Activated CD4-positive, CD25-positive, alpha-beta regulatory T cell treated with anti-CD3 and anti-CD28 coated beads, Interleukin-2, amount 50 U/mL, for 16 hours (primary cell): ENCODE measurements at places on chromosomes 3 and 15.

GRCh38 chr3:111824351-111824750 lies 34.7 kb upstream of the PHLDB2 start:
- no peak for DNase-seq

DNA sequence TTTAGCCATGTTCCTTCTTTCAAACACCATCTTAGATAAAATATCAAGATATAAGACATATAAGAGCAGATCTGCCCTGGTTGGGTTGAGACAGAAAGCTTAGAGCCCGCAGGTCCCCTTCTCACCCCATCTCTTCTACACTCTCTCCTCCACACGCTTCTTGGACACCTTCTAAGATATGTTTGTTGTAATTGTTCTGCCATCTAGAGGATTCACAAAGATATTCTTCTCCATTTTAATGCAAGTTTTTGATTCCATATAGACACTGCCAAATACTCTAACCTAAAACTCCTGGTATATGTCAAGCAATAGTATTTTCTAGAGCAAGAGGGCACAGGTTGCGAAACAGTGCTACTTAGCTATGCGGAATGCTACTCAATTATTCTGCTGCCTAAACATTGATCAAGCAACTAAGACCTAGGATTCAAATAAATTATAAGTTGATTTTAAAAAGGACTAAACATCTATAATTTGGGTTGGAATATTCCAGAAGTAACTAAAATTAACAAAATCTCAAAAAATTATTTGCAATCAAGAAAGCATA lies 6.8 kb downstream of the CHRM5 start:
- DNase-seq, result no peak

GRCh38 chr3:108004647-108005046 lies 86.2 kb downstream of the CD47 start:
- no peak for DNase-seq

GRCh38 chr3:32109256-32109655 lies 2.8 kb downstream of the GPD1L start:
- DNase-seq, result no peak

DNA sequence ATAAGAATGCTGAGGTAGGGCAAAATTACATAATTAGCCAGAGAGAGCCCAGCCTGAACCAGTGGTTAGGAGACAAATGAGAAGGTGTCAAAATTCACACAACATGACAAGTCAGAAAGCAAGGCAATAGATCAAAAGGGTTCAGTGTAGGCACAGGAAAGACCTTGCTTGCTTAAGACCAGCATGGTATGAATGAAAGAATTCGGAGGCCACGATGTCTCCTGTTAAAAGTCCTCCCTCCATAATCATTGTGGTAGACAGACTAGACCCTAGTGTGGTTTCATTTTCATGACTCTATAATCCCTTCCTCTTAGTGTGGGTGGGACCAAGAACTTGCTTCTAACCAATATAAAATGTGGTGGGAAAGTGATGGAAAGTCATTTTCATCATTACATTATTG lies 98.7 kb upstream of the ANKRD28 start:
- no peak for DNase-seq

DNA sequence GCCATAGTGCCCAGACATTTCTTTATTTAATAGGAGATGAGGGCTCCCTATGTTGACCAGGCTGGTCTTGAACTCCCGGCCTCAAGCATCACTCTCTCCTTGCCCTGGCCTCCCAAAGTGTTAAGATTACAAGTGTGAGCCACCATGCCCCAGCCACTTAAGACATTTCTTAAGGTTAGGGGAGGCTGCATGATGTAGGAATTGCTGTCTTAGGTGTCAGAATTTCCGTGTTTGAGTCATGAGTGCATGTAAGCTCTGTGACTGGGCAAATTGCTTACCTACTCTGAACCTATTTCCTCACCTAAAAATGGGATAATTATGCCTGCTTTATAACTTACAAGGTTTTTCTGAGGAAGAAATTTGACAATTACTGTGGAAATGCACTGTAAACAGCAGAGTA lies 34.2 kb upstream of the SIAH2 start:
- no peak for DNase-seq

- DNase-seq, result no peak
Measured at GRCh38 chr3:156424758-156425157, 130.2 kb downstream of the SSR3 start.

- DNase-seq, result no peak
Measured at GRCh38 chr3:102687851-102688555, 253.2 kb downstream of the ZPLD1 start.

GRCh38 chr15:27238209-27238608 lies 267.2 kb downstream of the GABRG3 start:
- no peak for DNase-seq

- no peak for DNase-seq
Measured at GRCh38 chr3:48441940-48442339, 1.9 kb downstream of the TMA7 start.

GRCh38 chr3:143035466-143036211 lies 34.3 kb downstream of the U2SURP start:
- no peak for DNase-seq

DNA sequence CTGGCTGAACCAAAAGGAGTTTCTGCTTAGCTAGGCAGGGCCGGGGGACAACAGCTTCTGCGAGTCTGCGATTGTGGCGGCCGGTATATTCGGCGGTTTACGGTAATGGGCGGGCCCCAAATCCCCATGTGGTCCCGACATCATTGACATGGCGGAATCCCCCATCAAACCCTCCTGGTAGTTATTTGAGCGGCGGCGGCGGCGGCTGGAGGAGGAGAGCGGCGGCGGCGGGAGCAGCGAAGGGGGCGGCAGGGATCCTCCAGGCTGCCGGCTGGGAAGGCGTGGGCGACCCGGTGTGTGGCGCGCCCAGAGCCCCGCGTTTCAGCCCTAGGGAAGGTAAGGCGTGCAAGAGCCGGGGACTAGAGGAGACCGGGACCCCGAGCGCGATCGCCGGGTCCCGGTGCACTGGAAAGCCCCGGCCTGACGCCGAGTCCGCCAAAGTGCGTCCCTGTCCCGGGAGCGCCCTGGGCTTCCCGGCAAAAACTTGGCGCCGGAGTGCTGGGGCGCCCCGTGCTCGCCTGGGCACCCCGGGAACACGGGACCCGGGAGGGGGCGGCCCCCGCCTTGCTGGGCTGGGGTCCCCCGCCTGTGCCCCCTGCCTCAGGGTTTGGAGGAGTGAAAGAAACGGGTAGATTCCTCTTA lies at the start of gene FNDC3B:
Gene FNDC3B, plus strand, starts transcription at position 143 of the 642 bp plus-strand sequence. CDS start 72,902 bp downstream, outside the sequence.
- peak; percentile 79 for DNase-seq

DNA sequence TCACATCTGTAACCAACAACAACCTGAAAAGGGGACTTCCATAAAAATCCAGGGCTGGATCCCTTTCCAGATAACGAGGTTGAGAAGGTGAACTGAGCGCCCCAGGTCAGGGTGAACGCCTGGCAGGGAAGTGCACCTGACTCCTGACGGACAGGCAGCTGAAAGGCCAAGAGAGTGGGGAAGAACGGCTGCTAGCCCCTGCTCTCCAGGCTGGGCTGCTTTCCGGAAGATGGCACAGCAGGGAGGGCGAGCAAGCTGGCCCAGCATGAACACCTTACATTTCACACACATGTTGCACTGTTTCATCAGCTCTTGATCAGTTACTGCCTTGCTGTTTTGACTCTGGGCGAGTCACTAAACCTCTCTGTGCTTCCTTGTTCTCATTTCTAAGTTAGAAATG lies 127.2 kb upstream of the IQSEC1 start:
- DNase-seq, result no peak

DNA sequence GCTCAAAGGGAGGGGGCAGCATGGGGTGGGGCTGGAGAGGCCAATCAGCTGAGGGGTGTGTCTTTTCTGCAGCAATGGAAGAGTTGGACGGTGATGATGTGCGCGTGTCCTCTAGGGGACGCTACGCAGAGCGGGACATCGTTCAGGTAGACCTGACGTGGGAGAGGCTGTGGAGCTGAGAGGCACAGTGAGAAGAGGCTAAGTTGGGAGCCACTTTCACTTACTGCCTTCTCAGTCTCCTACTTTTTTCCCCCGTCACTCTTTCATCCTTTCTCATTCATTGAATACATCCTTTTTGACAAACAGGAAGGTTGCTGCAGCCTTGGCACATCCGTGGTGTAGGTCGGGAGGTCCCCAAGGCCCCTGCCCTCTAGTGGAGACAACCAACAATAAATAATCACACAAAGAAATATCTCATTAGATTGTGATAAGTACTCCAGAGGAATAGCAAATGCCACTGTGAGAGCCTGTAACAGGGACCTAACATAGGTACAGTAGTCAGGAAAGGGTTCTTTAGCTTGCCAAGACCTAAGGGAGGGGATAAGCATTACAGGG lies 4.4 kb upstream of the BRPF1 start:
- DNase-seq, result peak; percentile 28

DNA sequence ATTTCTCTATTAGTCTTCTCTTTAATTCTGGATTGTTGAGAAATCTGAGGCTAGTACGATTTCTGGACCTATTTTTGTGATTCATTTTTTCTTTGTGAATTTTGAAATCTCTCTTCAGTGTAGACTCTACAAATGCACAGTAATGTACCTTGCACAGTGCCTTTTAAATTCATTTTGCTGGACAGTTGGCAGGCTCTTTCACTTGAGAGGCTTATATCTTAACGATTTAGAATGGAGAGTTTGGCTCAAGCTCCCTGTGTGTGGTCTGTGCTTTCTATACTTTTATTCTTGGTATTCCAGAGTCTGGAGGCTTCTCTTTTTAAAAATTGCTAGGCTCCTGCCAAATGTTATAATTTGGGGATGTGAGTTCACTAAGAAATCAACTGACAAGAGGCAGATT lies 8.8 kb downstream of the CRYBG3 start:
- DNase-seq, result no peak

DNA sequence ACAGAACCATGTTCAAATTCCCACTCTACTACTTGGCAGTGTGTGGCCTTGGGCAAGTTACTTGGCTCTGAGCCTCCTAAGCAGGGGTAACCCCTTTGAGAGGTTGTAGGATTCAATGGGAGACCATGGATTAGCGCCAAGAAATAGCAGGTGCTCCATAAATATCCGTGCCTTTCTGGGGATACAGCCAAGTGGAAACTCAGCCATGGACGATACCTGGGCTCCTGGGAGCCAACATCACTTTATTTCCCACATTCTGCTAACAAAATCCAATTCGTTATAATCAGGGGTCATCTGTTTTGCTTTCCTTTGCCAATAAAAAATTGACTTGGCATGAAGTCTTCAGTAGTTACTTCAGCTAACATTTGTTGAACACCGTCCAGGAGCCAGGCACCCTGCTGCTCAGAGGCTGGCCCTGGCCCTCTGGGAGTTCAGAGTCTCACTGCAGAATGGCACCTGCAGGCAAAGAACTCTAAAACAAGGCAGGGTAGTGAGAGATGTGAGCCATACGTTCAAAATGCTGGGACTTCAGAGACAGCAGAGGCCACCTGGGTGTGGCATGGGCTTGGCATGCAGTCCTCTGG lies 42.3 kb downstream of the ZDHHC19 start:
- no peak for DNase-seq

GRCh38 chr3:149199474-149199873 lies 22.2 kb downstream of the CP start:
- DNase-seq, result no peak

DNA sequence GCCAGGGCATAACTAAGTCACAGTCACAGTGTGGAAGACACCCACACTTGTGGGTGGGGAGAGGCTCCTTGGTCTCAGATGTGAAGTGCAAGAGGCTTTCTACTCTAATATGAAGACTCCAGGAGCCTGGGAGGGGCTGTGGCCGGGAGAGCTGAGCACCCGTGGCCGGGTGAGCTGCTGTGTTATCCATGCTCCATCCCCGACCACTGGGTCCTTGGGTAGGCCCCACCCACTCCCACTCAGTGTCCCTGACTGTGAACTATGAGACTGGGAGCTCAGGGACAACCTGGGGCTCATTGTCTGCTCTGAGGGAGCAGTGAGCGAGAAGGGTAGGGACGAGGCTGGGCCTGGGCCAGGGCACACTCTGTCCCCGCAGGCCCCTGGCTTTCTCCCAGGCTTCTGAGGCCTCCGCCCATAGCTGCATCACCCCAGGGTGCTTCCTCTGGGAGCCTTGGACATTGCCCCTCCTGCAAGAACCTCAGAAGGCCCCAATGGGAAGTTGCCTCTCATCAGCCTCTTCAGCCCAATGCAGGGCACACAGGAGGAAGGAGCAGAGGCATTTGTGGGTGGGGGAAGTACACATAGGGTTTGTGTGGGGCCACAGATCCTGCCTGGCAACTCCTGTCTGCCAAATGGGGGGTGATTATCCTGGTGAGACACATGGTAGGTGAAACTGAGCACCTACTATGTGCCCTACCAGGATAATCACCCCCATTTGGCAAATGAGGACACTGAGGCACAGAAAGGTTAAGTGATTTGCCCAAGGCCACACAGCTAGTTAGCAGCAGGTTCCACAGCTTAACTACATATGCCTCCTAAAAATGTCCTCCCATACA lies 2.4 kb downstream of the ANPEP start:
- DNase-seq, result no peak

GRCh38 chr3:170751083-170751898 lies 118.7 kb downstream of the RPL22L1 start:
- no peak for DNase-seq

GRCh38 chr3:72338942-72339669 lies 509.1 kb downstream of the SHQ1 start:
- DNase-seq, result peak; percentile 32

- DNase-seq, result no peak
Measured at GRCh38 chr15:20644896-20645295, 103.3 kb upstream of the GOLGA6L6 start.

GRCh38 chr3:34216711-34217335 lies 418.4 kb downstream of the PDCD6IP start:
- DNase-seq, result no peak

DNA sequence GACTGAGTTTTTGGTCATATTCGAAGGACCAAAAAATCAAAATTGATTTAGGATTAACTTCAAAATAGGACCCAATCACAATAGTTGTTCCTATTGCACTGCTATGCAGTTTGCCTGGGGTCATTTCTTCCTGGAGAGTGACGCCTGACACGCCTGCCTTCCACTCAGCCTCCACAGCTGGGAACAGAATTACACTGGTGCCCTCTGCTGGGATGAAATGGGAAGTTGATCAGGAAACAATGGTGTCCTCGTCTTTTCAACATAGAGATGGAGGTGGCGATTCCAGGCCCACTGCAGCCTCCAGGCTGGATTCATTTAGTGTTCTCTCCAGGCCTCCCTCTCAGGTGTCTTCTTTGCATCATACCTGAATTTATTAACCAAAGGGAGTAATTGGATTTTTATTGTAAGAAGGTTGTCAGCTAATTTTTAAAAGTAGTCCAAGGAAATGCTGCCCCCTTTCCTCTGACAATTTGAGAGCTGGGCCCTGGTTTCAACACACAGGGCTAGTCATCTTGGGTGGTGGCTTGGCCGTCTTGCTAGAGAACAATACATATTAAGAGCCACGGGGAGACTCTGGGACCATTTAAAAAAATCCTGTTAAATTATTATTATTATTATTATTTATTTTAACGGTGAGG lies 69.7 kb downstream of the GAP43 start:
- peak; percentile 26 for DNase-seq

DNA sequence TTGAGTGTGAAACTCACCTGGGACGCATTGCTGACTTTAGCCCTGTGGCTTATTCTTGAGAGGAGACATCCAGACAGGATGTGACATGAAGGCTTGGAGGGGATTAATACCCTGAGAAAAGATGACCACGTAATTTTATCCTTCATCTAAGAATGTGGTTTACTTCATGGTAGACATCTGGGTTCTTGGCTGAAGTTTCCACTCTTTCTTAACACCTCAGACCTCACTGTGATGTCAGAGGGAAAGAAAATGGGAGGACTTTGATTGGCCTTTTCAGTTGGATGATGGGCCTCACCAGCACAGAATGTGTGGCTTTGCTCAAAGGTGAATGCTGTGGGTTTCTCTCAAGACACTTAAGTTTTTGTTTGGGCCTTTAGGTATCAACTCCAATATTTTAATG lies 16.5 kb downstream of the GORASP1 start:
- no peak for DNase-seq

- DNase-seq, result no peak
Measured at GRCh38 chr3:153925841-153926514, 195.2 kb upstream of the ARHGEF26 start.

GRCh38 chr15:45199136-45199810 lies 11.5 kb upstream of the SHF start:
- no peak for DNase-seq
